ENCODE measurements at places on chromosomes 5 and 9.

DNA sequence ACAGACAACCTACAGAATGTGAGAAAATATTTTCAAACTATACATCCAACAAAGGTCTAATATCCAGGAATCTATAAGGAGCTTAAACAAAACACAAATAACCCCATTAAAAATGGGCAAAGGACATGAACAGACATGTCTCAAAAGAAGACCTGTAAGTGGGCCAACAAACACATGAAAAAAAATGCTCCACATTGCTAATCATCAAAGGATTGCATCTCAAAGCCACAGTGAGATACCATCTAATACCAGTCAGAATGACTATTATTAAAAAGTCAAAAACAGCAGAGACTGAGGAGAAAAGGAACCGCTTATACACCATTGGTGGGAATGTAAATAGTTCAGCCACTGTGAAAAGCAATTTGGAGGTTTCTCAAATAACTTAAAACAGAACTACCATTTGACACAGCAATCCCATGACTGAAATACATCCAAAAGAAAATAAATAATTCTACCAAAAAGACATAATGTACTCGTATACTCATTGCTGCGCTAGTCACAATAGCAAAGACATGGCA is 39.1 kb upstream of the C5orf63 start:
- DNase-seq, result no peak

- no peak for DNase-seq
These were observed 25.7 kb downstream of the LVRN start for GRCh38 chr5:115988002-115988401.

- no peak for DNase-seq
These were observed 368.3 kb downstream of the EFNA5 start for GRCh38 chr5:107302441-107302840.

- DNase-seq, result no peak
These were observed 177.3 kb upstream of the ACTBL2 start for GRCh38 chr5:57659886-57660285.

GRCh38 chr5:59066367-59067163 is 483.7 kb downstream of the RAB3C start:
- no peak for DNase-seq
